BJ (cell line): ENCODE measurements at places on chromosomes 7 and 10.

DNA sequence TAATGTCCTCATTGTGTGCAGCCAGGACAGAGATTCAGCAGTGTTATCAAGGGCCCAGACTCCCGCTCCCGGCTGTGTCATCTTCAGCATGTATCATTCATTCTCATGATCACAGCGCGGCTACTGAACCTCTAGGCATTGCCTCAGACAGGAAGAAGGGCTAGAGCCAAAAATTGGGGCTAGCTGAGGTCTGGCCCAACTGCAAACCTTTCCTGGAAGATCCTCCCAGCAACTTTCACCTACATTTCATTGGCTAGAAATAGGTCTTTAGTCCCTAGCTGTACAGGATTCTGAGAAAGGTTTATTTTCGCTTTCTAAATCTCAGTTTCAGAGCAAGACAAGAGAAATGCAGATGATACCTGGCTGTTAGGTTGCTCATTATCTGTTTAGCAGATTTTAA, 81.9 kb downstream of the CREM start:
- DNase-seq, result no peak

DNA sequence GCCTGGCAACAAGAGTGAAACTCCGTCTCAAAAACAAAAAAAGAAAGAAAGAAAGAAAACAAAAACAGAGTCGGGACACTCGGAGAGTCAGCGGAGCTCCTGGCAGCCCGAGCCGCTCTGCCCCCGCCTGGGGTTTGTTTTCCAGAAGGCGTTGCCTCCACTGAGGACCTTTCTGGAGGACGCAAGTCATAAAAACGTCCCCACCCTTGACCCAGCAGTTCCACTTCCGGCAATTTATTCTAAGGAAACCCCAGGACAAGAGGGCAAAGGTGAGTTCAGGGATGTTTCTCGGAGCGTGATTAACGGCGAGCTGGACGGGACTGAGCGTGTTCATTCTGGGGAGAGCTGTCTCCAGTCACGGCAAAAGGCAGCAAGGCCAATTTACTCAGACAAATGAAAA, 27.0 kb upstream of the SUN1 start:
- DNase-seq, result no peak

- DNase-seq, result peak; percentile 35
Measured at GRCh38 chr10:114151486-114151885, 22.5 kb downstream of the CCDC186 start.

- DNase-seq, result no peak
Measured at GRCh38 chr10:90394311-90394710, 463.5 kb downstream of the HTR7 start.

- DNase-seq, result no peak
Measured at GRCh38 chr7:22066522-22066921, 120.8 kb upstream of the CDCA7L start.

GRCh38 chr7:135210888-135211178, 493 bp downstream of the WDR91 start:
- no peak for DNase-seq
